Activated CD4-positive, alpha-beta T cell treated with anti-CD3 and anti-CD28 coated beads, Interleukin-2, Interleukin-4, amounts not matched to agents 100 ng/mL and 50 ng/mL, durations not matched to agents 16 hours and 8 hours (primary cell): ENCODE measurements at places on chromosomes 2 and 18.

DNA sequence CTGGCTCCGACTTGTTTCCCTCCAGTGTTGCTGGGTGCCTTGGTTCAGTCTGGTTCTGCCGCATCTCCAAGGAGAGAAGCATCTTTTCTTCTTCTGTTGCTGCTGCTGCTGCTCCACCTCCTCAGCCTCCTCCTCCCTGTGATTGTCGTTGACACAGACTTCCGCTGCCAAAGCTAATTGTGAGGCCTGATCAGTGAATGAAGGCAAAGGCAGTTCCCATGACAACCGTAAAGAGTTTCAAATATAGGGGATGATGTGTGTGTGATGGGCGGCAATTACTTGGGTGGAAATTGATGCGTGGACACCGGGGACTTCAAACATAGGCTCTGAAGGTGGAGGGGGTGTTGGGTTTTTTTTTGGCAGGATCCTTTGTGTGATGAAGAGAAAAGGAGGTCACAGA, 13.7 kb downstream of the TET3 start:
- no peak for DNase-seq

GRCh38 chr2:40488101-40488601, 36.3 kb upstream of the SLC8A1 start:
- no peak for DNase-seq

DNA sequence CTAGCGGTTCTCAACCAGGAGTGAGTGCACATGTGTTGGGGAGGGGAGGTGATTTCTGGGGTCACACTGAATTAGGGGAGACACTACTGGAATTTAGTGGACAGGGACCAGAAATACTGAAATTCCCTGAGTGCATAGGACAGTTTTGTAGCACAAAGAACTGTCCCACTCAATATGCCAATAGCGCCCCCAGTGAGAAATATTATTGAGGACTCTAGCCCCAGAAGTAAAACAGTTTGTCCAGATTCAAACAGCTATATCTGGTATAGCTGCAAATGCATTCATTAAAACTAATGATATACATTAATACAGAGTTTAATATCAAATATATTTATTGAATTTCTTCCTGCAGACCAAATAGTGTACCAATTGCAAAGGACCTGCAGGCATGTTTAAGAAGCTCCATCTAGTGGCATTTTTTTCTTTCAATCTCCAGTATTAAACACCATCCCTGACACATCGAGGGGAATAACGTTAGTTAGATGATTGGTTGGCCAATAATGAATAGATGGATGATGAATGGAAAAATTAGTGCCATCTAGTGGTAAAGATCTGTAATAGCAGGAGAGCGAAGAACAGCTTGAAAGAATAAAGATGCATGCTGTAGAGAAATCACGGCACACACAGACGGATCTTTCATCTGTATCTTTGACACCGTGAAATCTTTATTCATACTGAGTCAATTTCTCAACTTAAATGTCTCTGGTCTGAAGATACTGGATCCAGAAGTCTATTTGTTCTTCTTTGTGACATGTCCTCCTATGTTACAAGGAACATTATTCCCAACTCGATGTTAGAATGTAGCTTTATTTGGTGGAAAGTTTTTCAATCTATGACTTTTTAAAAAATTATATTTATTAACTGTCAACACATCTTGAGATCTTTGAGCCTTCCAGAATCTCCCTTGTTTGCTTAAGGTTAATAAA, 62.5 kb downstream of the DHRS9 start:
- peak; percentile 61 for DNase-seq

- no peak for DNase-seq
Measured at GRCh38 chr2:88606371-88607030, 20.8 kb downstream of the EIF2AK3 start.

- no peak for DNase-seq
Measured at GRCh38 chr2:133591164-133591563, 22.9 kb upstream of the NCKAP5 start.

DNA sequence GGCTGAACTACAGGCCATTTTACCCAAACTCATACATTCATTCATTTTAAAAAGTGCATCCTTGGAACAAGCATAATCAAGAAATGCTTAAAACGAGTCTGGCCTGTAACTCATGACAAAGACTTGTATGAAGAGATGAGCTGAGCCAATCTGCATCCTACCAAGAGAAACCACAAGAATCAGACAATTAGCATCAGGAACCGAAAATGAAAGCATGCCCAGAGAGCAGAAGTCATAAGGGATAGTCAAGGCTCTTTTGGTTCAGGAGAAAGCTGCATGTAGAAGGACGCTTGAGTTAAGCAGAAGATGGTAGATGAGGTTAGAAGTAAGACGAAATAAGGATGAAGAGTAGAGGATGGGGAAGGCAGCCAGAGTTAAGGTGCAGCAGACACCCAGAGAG, 137.0 kb upstream of the CTNNA2 start:
- no peak for DNase-seq

- peak; percentile 25 for DNase-seq
Measured at GRCh38 chr18:6729247-6730091, at the start of gene ARHGAP28. Gene ARHGAP28, plus strand, starts transcription at chr18:6729716. Its CDS starts 106 bp downstream, at chr18:6729822.

DNA sequence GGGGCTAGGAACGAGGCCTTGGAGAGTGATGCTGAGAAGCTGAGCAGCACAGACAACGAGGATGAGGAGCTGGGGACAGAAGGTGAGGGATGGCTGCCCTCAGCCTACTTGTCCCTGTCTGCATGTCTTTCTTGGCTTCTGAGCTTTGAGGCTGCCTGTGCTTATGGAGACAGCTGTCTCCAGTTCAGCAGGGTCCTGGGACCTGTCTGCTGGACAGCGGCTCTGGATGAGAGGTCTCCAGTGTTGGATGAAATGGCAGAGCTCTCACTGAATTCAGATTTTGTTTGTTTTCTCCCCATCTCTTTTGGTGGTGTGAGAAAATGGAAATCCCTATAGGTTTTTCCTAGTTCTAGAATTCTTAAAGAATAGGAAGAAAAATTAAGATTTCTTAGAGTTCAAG, 54.8 kb downstream of the NTSR2 start:
- DNase-seq, result no peak

DNA sequence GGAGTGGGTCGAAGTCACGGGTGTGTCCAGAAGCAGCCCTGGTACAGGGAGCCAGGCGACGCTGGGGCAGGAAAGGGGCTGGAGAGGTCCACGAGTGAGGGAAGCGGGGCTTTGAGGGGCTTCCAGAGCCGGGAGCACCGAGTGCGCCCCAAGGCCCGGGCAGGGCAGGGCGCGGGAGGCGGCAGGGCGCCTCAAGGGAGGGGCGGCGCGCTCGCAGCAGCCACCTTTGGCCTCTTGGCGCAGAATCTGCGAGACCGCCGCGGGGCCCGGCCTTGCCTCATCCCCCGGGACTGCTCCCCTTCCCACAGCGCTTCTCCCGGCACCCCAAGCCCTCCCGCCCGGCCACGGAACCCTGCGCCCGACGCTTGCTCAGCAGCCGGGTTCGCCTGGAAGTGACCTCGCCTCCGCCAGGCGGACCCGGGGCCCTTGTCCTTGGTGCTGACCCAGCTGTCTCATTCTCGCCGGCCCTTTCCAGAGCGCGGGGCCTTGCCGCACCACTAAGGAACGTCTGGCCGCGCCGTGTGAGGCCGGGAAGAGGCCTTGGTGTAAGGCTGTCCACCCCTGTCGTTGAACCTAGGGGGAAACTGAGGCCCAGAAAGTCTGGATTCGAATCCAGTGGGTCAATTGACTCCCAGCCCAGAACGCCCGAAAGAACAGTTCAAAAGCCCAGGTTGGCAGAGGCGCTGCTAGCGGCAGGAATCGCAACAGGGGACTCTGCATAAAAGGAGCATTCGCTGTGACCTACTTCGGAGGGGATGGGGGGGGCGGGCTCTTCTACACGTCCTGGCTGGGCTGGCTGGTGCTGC, 584 bp upstream of the DNER start:
- peak; percentile 16 for DNase-seq

DNA sequence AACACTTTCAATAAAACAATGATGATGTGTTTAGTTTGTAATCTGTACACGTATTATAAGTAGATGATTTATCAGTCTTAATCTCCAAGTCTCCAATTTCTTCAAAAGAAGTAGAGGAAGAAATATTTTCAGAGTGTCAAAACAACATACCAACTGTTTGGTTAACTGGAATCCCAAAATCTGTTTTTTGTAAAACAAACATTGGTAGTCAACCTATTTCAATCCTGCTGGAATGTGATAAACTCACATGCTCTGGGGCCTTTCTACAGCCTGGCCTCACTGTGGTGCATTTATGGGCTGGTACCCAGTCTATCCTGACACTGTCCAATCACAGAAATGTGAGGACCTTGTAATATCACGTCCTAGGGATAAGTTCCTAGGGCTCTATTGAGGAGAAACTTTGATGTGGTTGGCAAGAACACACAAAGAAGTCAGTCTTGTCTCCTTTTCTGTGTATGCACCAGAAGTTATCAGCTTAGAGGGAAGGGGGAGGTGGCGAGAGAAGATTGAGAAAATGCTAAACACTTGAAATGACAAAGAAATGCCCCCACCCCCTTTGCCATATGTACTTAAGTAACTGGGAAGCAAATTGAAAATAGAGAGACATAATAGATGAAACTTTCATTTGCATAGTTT, 47.2 kb downstream of the PRKRA start:
- peak; percentile 75 for DNase-seq

DNA sequence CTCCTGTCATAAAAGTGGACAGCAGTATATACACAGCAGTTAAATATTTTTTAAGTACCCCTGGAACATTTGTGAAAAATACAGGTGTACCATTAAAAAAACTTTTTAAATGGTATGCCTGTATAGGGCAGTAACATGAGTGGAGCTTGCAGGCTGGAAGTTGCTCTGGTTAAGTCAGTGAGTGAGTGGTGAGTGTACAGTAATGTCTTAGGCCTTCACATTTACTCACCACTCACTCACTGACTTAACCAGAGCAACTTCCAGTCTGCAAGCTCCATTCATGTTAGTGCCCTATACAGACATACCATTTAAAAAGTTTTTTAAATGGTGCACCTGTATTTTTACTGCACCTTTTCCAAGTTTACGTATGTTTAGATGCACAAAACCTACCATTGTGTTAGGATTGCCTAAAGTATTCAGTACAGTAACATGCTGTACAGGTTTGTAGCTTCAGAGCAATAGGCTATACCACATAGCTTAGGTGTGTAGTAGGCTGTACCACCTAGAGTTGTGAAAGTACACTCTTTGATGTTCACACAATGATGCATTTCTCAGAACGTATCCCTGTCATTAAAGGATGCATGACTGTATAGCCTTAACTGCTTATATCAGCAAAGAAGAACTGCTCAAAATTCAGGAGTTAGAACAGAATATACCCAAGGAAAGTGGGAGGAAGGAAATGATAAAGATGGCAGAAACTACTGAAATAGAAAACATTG, 112.6 kb downstream of the EHBP1 start:
- no peak for DNase-seq

GRCh38 chr2:290090-290722, 2.3 kb upstream of the ALKAL2 start:
- DNase-seq, result peak; percentile 25

DNA sequence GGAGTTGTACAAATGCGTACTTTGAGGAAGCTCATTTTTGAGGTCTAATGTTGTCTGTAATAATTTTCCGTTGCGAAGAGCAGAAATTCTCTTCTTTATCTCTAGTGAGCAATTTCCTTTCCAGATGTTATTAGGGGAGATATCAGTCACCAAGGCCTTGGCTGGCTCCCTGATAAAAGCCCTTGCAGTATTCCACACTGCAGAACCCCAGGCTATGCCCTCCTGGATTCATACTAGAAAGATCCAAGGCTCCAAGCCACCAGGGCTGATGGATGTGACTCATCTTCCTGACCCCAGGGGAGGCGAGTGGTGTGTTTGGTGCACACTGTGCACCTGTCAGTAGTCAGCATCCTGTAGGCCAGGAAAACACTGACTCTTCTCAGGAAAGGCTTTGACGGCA, 34.7 kb downstream of the INO80C start:
- DNase-seq, result no peak

DNA sequence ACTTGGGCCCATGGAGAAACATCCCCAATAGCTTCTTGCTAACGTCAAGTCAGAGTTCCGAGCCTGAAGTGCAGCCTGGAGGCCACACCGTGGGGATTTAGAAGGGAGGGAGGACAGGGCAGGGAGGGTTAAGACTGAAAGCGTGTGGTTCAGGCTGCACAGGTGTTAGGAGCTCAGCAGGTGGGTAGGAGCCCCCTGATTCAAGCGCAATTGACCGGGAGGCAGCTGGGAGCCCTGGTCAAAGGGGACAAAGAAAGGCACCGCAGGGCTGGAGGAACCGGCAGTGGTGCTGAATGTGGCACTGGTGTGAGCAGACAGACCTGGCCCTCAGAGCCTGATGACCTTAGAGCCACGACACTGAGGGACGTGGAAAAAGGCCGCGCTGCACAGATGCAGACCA, 149.6 kb downstream of the TMEM18 start:
- no peak for DNase-seq

DNA sequence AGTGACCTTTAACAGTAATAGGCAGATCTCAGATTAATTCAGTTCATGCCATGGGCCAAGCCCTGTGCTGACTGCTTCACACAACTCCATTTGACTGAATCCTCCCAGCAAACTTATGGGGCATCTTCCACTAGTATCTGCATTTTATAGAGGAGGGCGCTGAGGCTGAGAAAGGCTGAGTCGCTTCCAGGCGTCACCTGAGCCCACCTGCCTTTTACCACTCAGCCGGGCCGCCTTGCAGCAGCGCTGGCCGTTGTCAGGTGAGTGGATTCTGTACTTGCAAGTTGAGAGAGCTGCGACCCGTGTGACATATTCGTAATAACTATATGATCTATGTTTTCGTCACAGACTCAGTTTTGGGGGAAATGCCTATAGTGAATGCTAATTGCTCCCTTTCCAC, 59.3 kb upstream of the B3GNT7 start:
- no peak for DNase-seq

DNA sequence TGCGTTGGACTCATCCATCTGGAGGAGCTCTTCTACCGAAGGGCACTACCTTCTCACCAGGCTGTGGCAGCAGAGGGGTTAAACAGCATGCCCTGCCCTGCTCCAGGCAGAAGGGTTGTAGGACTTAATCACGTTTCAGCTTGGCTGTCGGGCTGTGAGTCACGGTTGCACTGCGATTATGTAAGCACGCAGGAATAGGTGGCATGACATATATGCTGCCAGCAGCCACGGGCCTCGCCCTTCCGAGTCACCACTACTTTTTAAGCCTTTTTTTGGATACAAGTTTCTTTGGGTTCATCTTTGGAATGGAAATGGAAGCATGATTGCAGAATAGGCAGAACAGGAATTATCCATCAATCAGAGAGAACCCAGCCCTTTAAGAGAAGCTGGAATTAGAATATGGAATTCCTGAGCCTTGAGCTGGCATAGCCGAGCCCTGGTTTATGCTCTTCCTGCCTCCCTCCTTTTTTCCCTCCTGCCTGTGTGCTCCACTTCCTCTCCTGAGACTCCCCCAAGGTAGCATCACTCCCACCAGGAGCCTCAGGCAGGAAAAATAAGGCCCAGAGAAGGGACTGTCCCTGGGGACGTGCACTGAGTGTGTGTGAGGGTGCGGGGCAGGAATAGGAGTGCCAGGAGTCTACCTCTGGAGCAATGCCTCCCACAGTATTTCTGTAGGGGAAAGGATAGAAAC, 86.8 kb downstream of the SEMA4F start:
- no peak for DNase-seq

- no peak for DNase-seq
Measured at GRCh38 chr2:106261871-106262321, 67.8 kb upstream of the UXS1 start.

- DNase-seq, result no peak
Measured at GRCh38 chr2:56889738-56890137, 705.9 kb downstream of the CCDC85A start.
